ENCODE measurements at places on chromosomes 1 and 21. TPM values are rescaled to one million over a fixed set of nuclear protein-coding genes. Genes with fewer than 3 reads are reported as not detected.
A peak's percentile ranks its signal among the peaks of the same experiment; 100 is the strongest.

DNA sequence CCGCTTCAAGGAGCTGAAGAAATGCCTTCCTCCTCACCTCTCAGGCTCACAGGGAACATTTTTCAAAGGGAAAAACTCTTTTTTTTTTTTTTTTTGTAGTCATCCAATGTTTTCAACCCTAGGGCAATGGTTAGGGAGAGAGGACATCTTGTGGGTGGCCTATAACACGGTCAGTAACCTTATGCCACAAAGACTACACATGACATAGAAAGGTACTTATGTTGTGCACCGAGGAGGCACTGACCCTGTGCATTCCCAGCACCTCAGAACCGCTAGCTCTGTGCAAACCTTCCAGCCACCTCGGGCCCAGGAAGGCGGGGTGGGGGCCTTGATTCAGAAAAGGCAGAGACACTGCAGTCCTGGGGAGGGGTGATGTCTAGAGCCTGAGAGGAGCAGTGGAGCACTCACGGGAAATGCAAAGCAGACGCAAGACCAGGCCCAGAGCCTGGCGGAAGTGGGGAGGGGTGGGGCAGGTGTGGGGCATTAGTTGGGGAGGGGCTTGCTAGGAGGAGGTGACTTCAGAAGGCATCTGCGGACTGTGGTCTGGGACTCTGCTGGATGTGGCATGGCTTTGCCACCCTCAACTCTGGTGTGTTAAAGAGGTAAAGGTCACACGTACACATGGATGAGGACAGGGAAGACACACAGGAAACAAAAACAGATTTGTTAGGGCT, 68.6 kb downstream of the MDM4 start:
- no peak for DNase-seq

DNA sequence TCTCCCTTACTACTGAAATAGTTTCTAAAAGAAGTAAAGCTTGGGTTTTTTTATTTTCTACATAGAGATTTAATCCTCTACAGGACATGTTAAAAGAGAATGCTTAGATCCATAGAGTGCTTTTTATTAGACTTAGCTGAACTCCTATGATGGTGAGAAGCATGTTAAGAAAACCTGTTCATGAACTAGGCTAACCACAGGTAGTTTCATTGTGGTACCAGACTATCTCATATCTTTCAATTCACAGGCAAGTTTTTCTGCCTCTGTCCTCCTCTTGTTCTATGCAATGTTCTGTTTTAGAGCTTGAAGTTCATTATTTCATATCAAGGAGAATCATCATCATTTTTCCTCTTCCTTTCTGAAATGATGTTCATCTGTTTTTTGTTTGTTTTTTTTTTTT, 65.4 kb downstream of the ELAVL4 start:
- DNase-seq: no peak

DNA sequence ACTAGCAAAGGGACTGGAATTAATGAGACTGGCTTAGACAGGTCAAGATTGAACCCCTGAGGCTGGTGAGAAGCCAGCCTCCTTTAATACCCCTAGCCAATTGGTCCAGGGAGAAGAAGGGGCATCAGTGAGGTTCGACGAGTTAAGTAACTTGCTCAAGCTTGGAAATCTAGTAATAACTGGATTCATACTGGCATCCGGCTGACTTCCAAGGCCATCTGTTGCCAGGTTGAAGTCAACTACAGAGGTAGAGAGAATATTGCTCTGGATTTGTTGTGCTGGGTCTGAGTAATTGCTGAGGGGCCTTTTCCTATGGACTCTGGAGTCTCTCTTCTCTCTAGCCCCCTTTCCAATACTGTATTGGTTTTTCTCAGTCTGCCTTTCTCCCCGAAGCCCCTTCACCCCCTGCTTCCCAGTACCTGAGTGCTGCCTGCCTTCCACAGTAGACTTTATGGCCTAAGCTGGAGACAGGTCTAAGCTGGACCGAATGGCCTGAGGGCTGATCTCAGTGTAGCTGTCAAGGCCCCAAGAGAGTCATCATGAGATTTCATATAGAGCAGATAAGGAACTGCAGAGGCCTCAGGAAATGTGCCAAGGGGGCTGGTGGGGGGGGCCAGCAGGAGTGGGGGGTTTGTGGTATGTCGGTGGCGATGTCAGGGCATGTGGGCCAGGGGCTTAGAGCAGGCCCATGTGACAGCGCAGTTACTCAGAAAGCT, 42.4 kb upstream of the IL19 start:
- no peak for DNase-seq

GRCh38 chr21:38380481-38381137, 117.7 kb downstream of the ERG start:
- no peak for DNase-seq

DNA sequence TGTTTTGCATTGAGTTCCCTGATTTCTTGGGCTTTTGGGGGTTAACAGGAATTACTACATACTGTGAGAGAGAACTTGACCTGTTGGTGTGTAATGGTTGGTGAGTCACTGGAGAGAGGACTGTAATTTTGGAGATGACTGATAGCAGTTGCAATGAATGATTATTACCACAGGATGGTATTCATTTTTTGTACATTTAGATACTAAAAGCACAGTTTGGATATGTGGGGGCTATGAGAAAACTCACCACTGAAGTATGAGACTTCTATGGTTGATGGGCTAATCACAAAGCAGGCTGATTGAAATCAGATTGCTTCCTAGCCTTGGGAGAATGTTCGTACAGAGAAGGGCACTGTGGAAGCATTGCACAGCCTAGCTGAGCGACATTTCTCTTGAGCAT, 1571.3 kb upstream of the PRMT6 start:
- no peak for DNase-seq

- DNase-seq: no peak
Measured at GRCh38 chr1:161198897-161199431, at the start of gene ADAMTS4. ADAMTS4 (minus strand) TSS chr1:161199054; CDS start chr1:161198627, 427 bp downstream.

GRCh38 chr1:107378866-107379265, 238.0 kb downstream of the NTNG1 start:
- DNase-seq: no peak

DNA sequence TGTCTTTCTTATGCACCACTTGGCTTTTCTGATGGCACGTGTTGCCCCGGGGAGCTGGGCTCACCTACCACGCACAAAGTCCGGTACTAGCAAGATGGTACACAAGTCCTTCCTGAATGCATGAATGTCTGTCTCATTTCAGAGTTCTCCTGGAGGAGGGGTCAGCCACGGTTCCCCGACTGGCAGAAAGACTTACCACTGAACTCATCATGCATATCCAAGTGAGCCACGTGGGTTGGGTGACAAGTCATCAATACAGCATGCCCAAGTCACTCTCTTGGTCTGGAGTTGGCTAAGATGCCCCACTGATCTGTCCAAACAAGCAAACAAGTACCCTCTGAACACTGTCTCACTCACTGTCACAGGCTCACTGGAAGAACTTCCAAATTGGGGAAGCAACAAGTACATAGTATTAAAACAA, 28.6 kb upstream of the MX1 start:
- DNase-seq: no peak

- DNase-seq: no peak
Measured at GRCh38 chr1:26203642-26204318, 13.4 kb downstream of the CATSPER4 start.

DNA sequence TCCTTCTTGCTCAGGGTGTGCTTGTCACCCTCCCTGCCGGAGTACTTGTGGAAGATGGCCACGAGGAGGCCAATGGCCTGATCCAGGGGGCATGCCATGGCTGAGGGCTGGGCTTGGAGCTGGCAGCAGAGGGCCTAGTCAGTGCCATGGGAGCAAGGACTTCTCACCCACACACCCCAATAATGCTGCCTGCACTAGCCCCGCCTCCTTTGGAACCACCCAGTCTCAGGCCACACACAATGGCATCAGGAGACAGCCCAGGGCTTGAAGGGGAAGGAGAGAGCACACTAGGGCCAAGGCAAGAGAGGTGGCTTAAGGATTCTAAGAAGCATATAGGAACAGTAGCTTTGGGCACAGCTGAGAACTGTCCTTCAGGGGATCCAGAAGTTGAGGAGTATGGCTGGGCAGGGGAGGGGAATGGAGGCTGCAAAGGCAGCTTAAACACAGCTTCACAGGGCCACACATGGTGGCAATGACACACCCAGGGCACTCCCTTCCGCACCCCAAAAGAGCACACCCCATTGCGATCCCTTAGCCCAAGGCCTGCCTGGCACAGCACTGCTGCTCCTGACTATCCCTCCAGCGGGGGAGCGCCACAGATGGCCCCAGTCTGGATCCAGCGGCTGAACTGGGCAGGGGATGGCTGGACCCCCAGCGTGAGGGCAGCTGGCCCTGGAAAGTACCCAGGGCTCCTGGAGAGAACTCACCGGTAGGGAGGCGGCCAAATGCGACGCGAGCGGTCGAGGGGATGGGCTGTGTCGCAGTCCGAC, at the start of gene S100A6:
Gene S100A6, minus strand, starts transcription at position 750 of the 770 bp plus-strand sequence. Its CDS starts 652 bp downstream, at position 98.
- DNase-seq: peak; percentile 54

DNA sequence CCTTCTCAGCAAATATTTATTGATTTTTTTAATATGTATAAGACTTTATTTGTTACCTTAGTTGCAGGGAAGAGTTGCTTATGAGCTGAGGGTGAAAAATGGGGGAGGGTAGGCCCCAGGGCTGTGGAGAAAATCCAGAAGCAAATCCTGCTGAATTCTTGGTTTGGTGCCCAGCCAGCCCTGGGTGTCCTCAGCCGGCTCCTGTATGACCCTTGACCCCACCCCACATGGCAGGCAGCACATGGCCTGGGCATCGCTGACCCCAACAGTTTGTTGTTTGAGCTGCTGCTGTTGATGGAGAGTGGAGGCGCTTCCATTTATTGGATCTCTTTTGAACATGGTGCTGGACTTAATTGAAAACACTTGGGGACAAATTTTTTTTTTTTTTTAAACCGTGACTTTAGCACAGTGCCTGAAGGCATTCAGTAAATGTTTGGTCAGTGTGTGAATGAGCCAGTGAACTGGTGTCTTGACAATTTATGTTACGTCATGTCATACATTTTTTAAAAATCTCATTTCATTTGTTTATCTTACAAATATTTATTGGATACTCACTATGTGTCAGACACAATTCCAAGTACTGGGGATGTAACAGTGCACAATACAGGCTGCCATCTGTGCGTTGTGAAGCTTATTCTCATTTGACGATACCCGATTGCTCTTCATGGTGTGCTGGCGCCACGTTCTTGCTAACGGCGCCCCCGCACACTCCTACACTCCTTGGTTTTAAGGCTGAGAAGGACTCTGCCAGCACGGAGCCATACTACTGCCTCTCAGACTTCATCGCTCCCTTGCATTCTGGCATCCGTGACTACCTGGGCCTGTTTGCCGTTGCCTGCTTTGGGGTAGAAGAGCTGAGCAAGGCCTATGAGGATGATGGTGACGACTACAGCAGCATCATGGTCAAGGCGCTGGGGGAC, 98.8 kb downstream of the MTR start:
- no peak for DNase-seq

- DNase-seq: no peak
Measured at GRCh38 chr1:45016090-45016697, 4.1 kb downstream of the UROD start.

GRCh38 chr1:212512816-212513559, 80.3 kb downstream of the NENF start:
- peak; percentile 7 for DNase-seq

- no peak for DNase-seq
Measured at GRCh38 chr1:153261281-153262069, 2.0 kb downstream of the LORICRIN start.

DNA sequence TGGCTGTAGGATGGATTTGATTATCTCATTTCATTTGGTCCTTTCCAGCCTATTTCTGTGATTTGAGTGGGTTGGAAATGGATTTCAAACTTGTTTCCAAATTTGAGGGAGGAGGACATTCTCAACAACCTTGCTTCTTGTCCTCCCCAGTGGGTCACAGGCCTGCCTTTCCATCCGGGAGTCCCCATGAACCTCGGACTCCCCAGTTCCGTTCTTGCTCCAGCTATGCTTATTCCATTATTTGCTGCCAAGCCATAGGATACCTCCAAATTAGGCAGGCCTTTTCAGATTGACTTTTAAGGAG, 97.8 kb downstream of the DUSP10 start:
- DNase-seq: no peak

GRCh38 chr1:1307923-1308755, at the start of the genes ACAP3 and PUSL1:
ACAP3 (minus strand) TSS chr1:1307930; CDS start chr1:1307815, 115 bp downstream.
PUSL1 (plus strand) TSS chr1:1308597; CDS start chr1:1308644, 47 bp downstream.
- peak; percentile 80 for DNase-seq

DNA sequence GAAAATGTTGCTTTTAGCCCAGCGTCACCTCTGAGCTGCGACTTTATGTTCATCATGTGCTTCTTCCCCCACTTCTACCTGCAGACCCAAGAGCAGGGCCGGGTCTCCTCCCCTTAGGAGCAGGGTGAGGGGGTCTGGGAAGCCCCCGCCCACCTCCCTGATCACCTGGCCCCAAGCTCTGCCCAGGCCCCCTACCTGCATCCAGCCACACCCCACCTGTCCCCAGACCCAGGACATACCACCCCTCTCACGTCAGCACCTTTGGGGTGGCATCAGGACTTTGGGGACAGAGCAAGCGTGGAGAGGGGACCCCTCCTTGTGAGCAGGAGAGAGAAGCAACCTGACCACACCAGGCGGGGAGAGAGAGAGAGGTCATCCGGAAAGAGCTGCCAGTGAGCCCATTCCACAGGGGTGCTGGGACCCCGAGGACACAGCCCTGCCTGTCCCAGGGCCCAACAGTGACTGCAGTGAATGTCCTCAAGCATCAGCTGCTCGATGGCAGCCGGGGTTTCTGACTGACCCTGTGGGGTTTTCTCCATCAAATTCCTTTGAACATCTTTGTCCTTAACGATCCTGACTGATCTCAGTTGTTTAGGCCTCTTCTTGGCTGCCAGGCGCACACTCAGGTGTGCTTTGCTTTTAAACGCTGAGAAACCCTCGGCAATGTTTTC, 42.8 kb upstream of the COL18A1 start:
- DNase-seq: no peak

DNA sequence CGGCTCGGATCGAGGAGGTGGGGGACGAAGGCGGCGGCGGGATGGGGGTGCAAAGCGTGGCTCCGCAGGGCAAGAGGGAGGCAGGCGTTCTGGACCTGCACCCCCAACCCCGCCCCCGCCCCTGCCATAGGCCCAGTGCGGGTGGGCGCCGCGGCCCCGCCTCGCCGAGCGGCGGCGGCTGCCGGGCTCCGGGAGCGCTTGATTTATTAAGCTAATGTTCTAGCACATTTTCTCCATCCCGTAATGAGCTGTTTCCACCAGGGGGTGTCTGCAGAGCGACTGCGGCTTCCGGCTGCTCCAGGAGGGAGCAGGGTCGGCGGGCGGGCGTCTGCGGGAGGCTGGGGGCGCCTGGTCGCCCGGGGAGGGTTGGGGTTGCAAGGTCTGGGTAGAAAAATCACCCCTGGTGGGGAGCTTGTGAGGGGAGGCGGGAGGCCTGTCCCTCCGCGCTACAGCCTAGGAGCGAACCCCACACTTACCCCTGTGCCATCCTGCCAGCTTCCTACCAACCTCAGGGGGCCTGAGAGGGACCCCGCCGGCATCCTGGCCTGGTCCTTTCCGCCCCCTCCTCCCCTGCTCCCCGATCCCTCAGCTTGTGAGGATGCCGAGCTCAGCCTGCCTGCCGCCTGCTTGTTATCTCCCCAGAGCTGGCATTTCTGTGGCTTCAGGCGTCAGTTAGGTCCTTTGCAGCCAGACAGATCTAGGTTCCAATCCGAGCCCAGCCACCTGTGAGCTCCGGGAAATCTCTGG, 48.5 kb upstream of the ACOT11 start:
- no peak for DNase-seq

Gene LGR6
- total RNA-seq: 0.46 TPM

Gene PPIAL4G
- not detected for total RNA-seq

Gene CNR2
- total RNA-seq: not detected

Gene BEND5
- total RNA-seq: not detected

Gene EXTL1
- 0.05 TPM for total RNA-seq

Gene PLPPR5
- not detected for total RNA-seq

Gene KLHL17
- total RNA-seq: 10.1 TPM

Gene TDRD5
- 0.10 TPM for total RNA-seq

Gene CCDC17
- 1.2 TPM for total RNA-seq

Gene TNFSF4
- total RNA-seq: 3.1 TPM

Gene TMPRSS15
- total RNA-seq: 0.32 TPM

Gene DNASE2B
- total RNA-seq: not detected

Gene TIE1
- total RNA-seq: not detected
